ENCODE measurements at places on chromosomes 3 and 15. TPM values are rescaled to one million over a fixed set of nuclear protein-coding genes. Genes with fewer than 3 reads are reported as not detected.
A peak's percentile ranks its signal among the peaks of the same experiment; 100 is the strongest.

C3orf70 gene
- not detected for total RNA-seq

DISP2 gene
- total RNA-seq: 0.23 TPM

STAB1 gene
- 1.7 TPM for total RNA-seq

STRC gene
- 3.8 TPM for total RNA-seq

ESYT3 gene
- not detected for total RNA-seq

CASR gene
- 0.03 TPM for total RNA-seq

GPR149 gene
- not detected for total RNA-seq

RETNLB gene
- total RNA-seq: not detected

DNA sequence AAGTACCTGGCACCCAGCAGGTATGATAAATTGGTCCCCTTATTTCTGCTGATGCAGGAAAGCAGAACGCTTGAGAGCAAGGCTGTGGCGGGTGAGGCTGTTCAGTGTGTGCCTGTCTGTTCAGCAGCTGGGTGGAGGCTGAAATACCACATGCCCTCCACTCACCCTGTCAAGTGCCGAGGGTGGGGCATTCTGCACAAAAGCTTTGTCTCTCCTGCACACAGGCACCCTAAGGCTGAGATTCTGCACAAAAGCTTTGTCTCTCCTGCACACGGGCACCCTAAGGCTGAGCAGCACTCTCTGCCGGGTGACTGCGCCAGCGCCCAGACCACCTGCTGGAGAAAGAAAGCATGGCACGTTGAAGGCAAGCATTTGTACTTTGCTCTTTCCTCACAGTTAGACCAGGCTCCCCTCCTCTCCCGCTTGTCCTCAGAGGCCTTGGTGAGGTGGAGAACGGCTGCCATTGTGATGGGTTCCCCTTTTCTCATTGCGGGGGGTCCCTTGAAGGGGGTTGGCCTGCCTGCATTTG, 97.5 kb downstream of the BDH1 start:
- H3K4me3 ChIP-seq: peak overlapping the region; percentile 10
- no peak for DNase-seq
- no peaks in the 10 kb centered on the region for H3K36me3 ChIP-seq
- H3K4me1 ChIP-seq: peaks cover 10% of the 10 kb centered on the region
- H3K27me3 ChIP-seq: peaks cover 33% of the 10 kb centered on the region

GRCh38 chr15:78915341-78916087, 29.3 kb downstream of the CTSH start:
- H3K4me1 ChIP-seq: no peaks in the 10 kb centered on the region
- no peak overlapping the region for H3K4me3 ChIP-seq
- H3K36me3 ChIP-seq: peaks cover 48% of the 10 kb centered on the region

- H3K4me3 ChIP-seq: no peak overlapping the region
- no peaks in the 10 kb centered on the region for H3K27me3 ChIP-seq
- no peak overlapping the region for H3K27ac ChIP-seq
- H3K36me3 ChIP-seq: no peaks in the 10 kb centered on the region
Observed at GRCh38 chr3:156923349-156923748, 97.2 kb downstream of the LEKR1 start.

GRCh38 chr15:49466119-49466518, 43.1 kb downstream of the FGF7 start:
- H3K4me3 ChIP-seq: no peak overlapping the region
- no peak overlapping the region for H3K27ac ChIP-seq
- no peaks in the 10 kb centered on the region for H3K27me3 ChIP-seq
- H3K4me1 ChIP-seq: no peaks in the 10 kb centered on the region

- H3K27me3 ChIP-seq: no peaks in the 10 kb centered on the region
- H3K4me1 ChIP-seq: no peaks in the 10 kb centered on the region
- no peak for DNase-seq
- no peak overlapping the region for H3K4me3 ChIP-seq
Observed at GRCh38 chr3:64627471-64628321, 60.1 kb downstream of the ADAMTS9 start.

- H3K27me3 ChIP-seq: no peaks in the 10 kb centered on the region
- no peak overlapping the region for H3K27ac ChIP-seq
- no peak overlapping the region for H3K4me3 ChIP-seq
- no peak for DNase-seq
- H3K4me1 ChIP-seq: no peaks in the 10 kb centered on the region
Observed at GRCh38 chr15:58559904-58560588, 128.3 kb downstream of the LIPC start.

DNA sequence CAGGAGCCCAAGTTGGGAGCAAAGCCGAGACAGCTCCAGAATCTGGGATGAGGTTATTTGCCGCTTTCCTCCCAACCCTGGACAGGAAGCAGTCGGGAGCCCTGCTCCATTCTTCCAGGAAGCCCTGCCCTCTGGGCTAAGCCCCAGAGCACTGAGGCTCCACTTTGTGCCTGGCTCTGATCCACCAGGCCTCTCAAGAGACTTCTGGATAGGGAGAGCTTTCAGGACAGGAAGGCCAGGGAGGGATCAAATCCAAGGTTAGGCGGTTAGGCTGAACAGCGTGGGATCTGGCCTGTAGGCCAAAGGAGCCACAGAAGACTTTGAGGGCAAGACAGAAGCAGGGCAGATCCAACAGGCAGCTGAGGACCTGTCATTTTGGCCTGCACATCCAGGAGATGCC, 835 bp downstream of the STOML1 start:
- no peak overlapping the region for H3K27ac ChIP-seq
- H3K4me1 ChIP-seq: peaks cover 23% of the 10 kb centered on the region
- DNase-seq: no peak
- peaks cover 9% of the 10 kb centered on the region for H3K36me3 ChIP-seq
- peak overlapping the region; percentile 56 for H3K4me3 ChIP-seq
- H3K27me3 ChIP-seq: no peaks in the 10 kb centered on the region

GRCh38 chr3:192802957-192803899, 75.9 kb upstream of the FGF12 start:
- no peak for DNase-seq
- H3K4me1 ChIP-seq: no peaks in the 10 kb centered on the region
- H3K27ac ChIP-seq: no peak overlapping the region
- H3K36me3 ChIP-seq: no peaks in the 10 kb centered on the region

- peaks cover 7% of the 10 kb centered on the region for H3K4me1 ChIP-seq
- H3K36me3 ChIP-seq: no peaks in the 10 kb centered on the region
- H3K27me3 ChIP-seq: no peaks in the 10 kb centered on the region
- DNase-seq: no peak
Observed at GRCh38 chr3:32819551-32820348, 2.0 kb downstream of the TRIM71 start.

- no peaks in the 10 kb centered on the region for H3K4me1 ChIP-seq
- H3K4me3 ChIP-seq: peak overlapping the region; percentile 31
- peaks cover 24% of the 10 kb centered on the region for H3K27me3 ChIP-seq
- no peak overlapping the region for H3K27ac ChIP-seq
- DNase-seq: peak; percentile 37
Observed at GRCh38 chr3:129046037-129046731, 14.4 kb upstream of the GP9 start.

GRCh38 chr3:12302564-12302963, 13.7 kb downstream of the PPARG start:
- H3K27ac ChIP-seq: no peak overlapping the region
- DNase-seq: no peak
- H3K27me3 ChIP-seq: no peaks in the 10 kb centered on the region
- H3K4me3 ChIP-seq: no peak overlapping the region
- no peaks in the 10 kb centered on the region for H3K4me1 ChIP-seq

DNA sequence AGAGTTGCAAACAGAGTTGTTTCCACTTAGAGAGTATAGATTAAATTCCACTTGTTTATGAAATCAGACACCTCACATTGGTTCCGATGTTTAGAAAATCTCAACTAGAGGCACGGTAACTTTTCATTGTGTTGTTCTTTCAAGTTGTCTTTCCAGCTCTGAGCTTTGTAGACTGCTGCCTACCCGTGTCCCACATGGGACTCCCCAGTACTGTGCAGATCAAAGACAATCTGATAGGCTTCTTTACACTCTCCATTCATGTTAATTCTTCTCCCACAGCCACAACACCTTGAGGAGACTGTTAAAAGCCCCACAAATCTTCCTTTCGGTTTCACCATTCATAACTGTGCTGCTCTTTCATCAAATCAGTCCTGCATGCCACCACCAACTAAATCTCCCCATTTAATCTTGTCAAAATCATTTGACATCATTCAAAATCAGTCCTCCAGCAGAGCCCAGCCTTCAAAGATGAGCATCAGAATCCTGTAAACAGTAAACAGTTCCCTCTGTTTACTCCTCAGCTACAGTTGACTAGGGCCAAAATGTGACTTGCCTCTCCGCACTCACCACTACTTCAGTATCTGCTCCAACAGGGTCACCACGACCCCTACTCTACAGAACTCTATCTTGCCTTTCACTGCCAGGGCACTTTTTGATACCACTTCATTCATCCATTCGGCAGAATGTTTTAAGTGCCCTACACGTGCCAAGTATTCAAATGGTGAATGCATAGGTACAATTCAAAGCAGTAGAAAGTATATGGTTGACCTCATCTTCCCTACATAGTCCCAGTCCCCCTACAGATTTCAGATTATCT, 8.3 kb downstream of the ANXA2 start:
- peaks cover 33% of the 10 kb centered on the region for H3K4me1 ChIP-seq
- peaks cover 2% of the 10 kb centered on the region for H3K36me3 ChIP-seq
- no peaks in the 10 kb centered on the region for H3K27me3 ChIP-seq
- peak overlapping the region; percentile 8 for H3K4me3 ChIP-seq
- H3K27ac ChIP-seq: peak overlapping the region; percentile 30
- DNase-seq: no peak

All from T-cell (primary cell).